Upper lobe of left lung (tissue), 6 donors: ENCODE measurements at places on chromosomes 13 and 19. TPM values are rescaled to one million over a fixed set of nuclear protein-coding genes. Genes with fewer than 3 reads are reported as not detected.

Gene TYROBP
- 487 TPM for total RNA-seq

Gene ADM5
- 0.55 TPM for total RNA-seq

Gene SYNGR4
- not detected for total RNA-seq

Gene PSG4
- not detected for total RNA-seq

Gene WDR87
- not detected for total RNA-seq

Gene CDK8
- total RNA-seq = 9.4 TPM

Gene ZNF665
- total RNA-seq = 5.2 TPM

Gene NALCN
- under 0.01 TPM for total RNA-seq

DNA sequence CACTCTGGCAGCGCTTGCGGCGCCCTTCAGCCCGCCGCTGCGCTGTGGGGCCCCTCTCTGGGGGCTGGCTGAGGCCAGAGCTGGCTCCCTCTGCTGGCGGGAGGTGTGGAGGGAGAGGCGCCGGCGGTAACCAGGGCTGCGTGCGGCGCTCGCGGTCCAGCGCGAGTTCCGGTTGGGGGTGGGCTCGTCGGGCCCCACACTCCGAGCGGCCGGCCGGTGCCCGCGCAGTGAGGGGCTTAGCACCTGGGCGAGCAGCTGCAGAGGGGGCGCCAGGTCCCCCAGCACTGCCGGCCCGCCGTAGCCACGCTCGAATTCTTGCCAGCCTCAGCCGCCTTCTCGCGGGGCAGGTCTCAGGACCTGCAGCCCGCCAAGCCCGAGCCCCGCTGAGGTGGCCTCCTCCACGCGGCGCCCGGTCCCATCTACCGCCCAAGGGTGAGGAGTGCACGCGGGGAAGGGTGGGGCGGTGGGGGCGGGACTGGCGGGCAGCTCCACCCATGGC lies 879.0 kb upstream of the SLITRK5 start:
- H3K4me1 ChIP-seq = no peaks in the 10 kb centered on the region
- no peak overlapping the region for H3K27ac ChIP-seq

DNA sequence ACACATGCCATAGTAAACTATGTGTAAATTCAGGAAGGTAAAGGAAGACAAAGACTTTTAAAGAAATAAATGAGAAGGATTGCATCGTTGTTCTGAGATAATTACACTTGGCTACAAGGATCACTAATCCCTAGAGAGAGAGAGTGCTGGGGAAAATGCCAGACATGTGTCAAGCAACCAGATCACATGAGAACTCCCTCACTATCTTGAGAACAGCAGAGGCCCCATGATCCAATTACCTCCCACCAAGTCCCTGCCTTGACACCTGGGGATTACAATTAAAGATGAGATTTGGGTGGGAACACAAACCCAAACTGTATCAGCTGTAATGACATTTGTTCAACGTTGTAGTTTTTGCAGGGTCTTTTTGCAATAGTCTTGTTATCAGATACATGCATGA lies 1600.9 kb upstream of the MIR17HG start:
- no peak overlapping the region for H3K27ac ChIP-seq
- no peak for DNase-seq
- no peaks in the 10 kb centered on the region for H3K27me3 ChIP-seq

GRCh38 chr19:13996928-13997630 lies 9.0 kb downstream of the RFX1 start:
- H3K27ac ChIP-seq = no peak overlapping the region
- no peak for DNase-seq
- peaks cover 11% of the 10 kb centered on the region for H3K4me1 ChIP-seq

- DNase-seq = no peak
- H3K27me3 ChIP-seq = no peaks in the 10 kb centered on the region
- no peaks in the 10 kb centered on the region for H3K4me1 ChIP-seq
- H3K4me3 ChIP-seq = no peak overlapping the region
Observed at GRCh38 chr19:2345076-2345475, 15.0 kb upstream of the TMPRSS9 start.

DNA sequence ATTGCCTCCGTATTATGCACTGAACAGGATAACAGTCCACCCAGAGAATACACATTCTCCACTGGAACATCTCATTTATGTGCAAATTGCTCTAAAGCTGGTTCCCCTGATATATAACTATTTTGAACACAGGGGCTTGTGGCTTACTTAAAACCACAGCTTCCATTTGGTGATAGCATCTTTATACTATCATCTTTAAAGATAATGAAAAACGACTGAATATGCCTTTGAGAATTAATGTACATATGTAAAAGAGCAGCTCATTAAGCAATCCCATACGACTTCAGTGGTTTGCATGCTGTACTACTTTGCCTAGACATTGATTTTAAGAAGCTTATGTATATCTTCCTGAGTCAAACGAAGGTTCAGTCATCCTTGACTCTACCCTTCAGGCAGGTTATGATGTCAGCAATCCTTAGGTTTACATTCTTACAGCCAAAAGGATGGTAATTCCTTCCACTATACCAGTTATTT lies 40.8 kb downstream of the BRD4 start:
- H3K4me3 ChIP-seq = no peak overlapping the region
- H3K27ac ChIP-seq = no peak overlapping the region
- DNase-seq = no peak
- H3K36me3 ChIP-seq = peaks cover 4% of the 10 kb centered on the region
- peaks cover 95% of the 10 kb centered on the region for H3K4me1 ChIP-seq

GRCh38 chr19:31810536-31811109 lies 461.4 kb upstream of the TSHZ3 start:
- no peaks in the 10 kb centered on the region for H3K36me3 ChIP-seq
- no peak overlapping the region for H3K4me3 ChIP-seq
- H3K4me1 ChIP-seq = no peaks in the 10 kb centered on the region
- DNase-seq = no peak

DNA sequence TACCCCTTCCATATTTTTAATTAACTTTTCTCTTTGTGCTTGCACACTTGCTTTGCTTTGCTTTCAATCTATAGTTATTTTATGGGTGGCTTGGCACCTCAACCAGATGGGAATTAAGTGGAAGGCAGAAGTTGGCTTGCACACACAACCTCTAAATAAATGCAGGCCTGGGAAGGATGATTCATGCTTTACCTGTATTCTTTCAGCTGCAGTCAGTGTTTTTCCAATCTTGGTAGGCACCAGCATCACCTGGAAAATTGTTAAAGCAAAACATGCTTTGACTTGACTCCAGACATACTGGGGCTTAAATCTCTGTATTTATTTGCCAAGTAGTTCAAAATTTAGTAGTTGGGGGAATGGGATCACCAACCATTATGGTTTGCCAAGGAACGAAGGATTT lies 543.0 kb downstream of the GPC6 start:
- H3K27me3 ChIP-seq = no peaks in the 10 kb centered on the region
- H3K36me3 ChIP-seq = no peaks in the 10 kb centered on the region
- no peak for DNase-seq

GRCh38 chr19:51439021-51439465 lies 19.2 kb downstream of the SIGLEC8 start:
- H3K4me1 ChIP-seq = peaks cover 11% of the 10 kb centered on the region
- H3K27me3 ChIP-seq = no peaks in the 10 kb centered on the region
- no peaks in the 10 kb centered on the region for H3K36me3 ChIP-seq
- H3K4me3 ChIP-seq = no peak overlapping the region
- H3K27ac ChIP-seq = no peak overlapping the region
- no peak for DNase-seq

DNA sequence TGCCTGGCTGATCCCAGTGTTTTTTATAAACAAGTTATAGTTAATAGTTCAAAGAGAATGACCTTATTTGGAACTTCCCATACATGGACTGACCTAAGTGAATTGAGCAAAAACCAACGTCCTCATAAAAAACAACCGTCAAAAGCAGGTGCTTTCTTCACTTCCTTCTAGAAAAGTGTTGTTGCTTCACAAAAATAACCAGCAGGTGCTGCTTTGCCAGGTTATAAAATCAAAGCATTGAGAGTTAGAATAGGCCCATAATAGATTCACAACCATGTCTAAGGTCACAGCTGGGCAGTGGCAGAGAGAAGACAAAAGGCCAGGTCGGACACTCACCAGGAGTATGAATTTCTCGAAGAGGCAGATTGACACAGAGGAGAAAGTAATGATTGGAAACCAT lies 9.5 kb downstream of the RUBCNL start:
- peak overlapping the region; percentile 71 for H3K27ac ChIP-seq
- no peak overlapping the region for H3K4me3 ChIP-seq
- no peak for DNase-seq
- H3K4me1 ChIP-seq = no peaks in the 10 kb centered on the region
- no peaks in the 10 kb centered on the region for H3K36me3 ChIP-seq

DNA sequence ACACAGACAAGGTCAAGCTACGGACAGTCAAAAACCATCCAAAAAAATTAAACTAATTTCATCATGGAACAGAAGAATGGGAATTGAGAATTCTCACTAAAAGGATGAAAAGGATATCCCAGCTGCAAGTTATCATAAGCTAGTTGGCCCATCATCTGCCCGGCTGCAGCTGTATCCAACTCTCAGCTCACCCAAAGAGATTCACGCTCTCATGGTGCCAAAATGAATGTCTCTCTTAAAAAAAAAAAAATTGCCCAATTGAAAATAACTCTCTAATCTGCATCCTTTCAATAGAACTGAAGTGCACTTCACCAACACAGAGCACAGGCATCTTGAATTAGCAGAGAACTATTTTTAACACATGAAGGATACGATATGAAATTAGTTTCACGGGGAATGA lies 20.0 kb downstream of the ENOX1 start:
- H3K4me3 ChIP-seq = no peak overlapping the region
- H3K27ac ChIP-seq = no peak overlapping the region

- H3K27ac ChIP-seq = peak overlapping the region; percentile 92
- H3K27me3 ChIP-seq = no peaks in the 10 kb centered on the region
- peaks cover 51% of the 10 kb centered on the region for H3K36me3 ChIP-seq
- H3K4me3 ChIP-seq = peak overlapping the region; percentile 69
Observed at GRCh38 chr19:1274081-1274851, 1.1 kb upstream of the FAM174C start.

GRCh38 chr19:38483016-38483630 lies 49.6 kb downstream of the RYR1 start:
- H3K4me1 ChIP-seq = no peaks in the 10 kb centered on the region
- H3K36me3 ChIP-seq = no peaks in the 10 kb centered on the region
- H3K4me3 ChIP-seq = no peak overlapping the region
- H3K27me3 ChIP-seq = no peaks in the 10 kb centered on the region

DNA sequence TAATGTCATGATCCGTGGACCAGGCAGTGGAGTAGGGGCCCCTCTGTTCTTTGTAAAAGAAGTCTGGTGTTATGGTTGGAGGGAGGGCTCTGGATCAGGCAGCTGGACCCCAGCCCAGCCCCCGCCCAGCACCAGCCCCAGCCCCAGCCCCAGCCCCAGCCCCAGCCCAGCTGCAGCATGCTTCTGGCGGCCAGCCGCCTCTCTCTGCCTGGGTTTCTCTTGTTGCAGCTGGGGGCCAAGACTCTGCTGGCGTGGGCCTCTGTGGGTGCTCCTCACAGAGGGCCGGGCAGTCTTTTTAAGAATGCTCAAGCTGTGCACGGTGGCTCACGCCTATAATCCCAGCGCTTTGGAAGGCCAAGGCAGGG lies 17.9 kb downstream of the DOT1L start:
- no peak overlapping the region for H3K27ac ChIP-seq
- H3K4me1 ChIP-seq = peaks cover 36% of the 10 kb centered on the region
- no peak for DNase-seq
- H3K27me3 ChIP-seq = no peaks in the 10 kb centered on the region
- peaks cover 9% of the 10 kb centered on the region for H3K36me3 ChIP-seq

GRCh38 chr13:109418111-109418510 lies 368.3 kb downstream of the IRS2 start:
- H3K4me1 ChIP-seq = no peaks in the 10 kb centered on the region
- no peak overlapping the region for H3K4me3 ChIP-seq
- no peaks in the 10 kb centered on the region for H3K27me3 ChIP-seq
- no peak for DNase-seq
- H3K27ac ChIP-seq = no peak overlapping the region
- no peaks in the 10 kb centered on the region for H3K36me3 ChIP-seq

- H3K4me1 ChIP-seq = no peaks in the 10 kb centered on the region
- no peaks in the 10 kb centered on the region for H3K36me3 ChIP-seq
Observed at GRCh38 chr13:45784755-45785675, 66.5 kb downstream of the SIAH3 start.

GRCh38 chr13:105848494-105848893 lies 687.0 kb downstream of the EFNB2 start:
- no peak overlapping the region for H3K4me3 ChIP-seq
- no peaks in the 10 kb centered on the region for H3K4me1 ChIP-seq
- H3K27ac ChIP-seq = no peak overlapping the region
- DNase-seq = no peak
- no peaks in the 10 kb centered on the region for H3K27me3 ChIP-seq

DNA sequence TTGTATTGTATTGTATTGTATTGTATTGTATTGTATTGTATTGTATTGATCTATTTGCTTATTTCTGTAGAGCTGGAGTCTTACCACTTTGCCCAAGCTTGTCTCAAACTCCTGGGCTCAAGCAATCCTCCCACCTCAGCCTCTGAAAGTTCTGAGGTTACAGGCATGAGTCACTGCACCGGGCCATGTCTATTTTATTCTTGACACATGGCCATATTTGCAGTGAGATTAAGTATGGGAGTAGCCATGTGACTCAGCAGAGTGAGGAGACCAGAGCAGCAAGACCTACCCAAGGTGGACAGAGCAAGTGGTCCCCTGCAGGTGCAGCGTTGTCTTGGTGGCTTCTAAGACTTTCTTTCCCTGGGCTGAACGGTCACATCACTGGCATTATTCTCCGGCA lies 49.1 kb upstream of the UBAC2 start:
- H3K27ac ChIP-seq = no peak overlapping the region
- no peaks in the 10 kb centered on the region for H3K4me1 ChIP-seq
- no peaks in the 10 kb centered on the region for H3K36me3 ChIP-seq
- H3K27me3 ChIP-seq = no peaks in the 10 kb centered on the region

GRCh38 chr13:20826843-20827560 lies 53.2 kb upstream of the EEF1AKMT1 start:
- H3K36me3 ChIP-seq = no peaks in the 10 kb centered on the region
- H3K4me3 ChIP-seq = no peak overlapping the region
- DNase-seq = no peak
- H3K4me1 ChIP-seq = no peaks in the 10 kb centered on the region
- H3K27me3 ChIP-seq = no peaks in the 10 kb centered on the region

DNA sequence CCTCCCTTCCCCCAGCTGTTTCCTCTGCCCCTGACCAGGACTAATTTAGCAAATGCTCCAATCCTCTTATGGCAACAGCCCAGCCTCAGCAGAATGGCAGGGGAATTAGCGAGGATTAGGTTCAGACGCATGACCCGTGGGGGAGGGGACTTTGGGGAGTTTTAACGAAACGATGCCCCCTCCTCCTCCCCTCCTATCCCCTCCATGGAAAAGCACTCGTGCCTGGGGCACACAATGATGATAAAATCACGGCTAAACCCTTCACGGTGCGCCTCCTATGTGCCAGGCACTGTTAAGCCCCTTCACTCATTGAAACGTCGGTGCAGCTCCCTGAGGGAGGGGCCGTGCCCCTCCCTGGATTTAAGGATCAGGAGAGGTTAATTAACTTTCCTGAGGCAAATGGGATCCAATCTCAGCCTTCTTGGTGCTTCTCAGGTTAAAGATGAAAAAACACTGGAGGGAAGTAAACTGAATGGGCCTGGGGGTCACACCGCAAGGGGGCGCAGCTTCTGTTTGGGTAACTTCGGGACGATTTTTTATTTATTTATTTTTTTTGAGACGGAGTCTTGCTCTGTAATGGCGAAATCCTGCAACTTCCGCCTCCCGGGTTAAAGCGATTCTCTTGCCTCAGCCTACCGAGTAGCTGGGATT lies 10.1 kb upstream of the TPRX2 start:
- DNase-seq = no peak
- no peak overlapping the region for H3K27ac ChIP-seq
- H3K36me3 ChIP-seq = no peaks in the 10 kb centered on the region
- H3K4me3 ChIP-seq = no peak overlapping the region

- H3K4me3 ChIP-seq = no peak overlapping the region
- no peaks in the 10 kb centered on the region for H3K36me3 ChIP-seq
- H3K27ac ChIP-seq = no peak overlapping the region
- H3K27me3 ChIP-seq = no peaks in the 10 kb centered on the region
- no peaks in the 10 kb centered on the region for H3K4me1 ChIP-seq
- peak; percentile 35 for DNase-seq
Observed at GRCh38 chr19:16778796-16779411, 50.3 kb upstream of the SIN3B start.
